ENCODE measurements at places on chromosomes 1 and 21.
A peak's percentile ranks its signal among the peaks of the same experiment; 100 is the strongest.

- no peak for DNase-seq
Observed at GRCh38 chr1:72221811-72222210, 60.5 kb downstream of the NEGR1 start.

DNA sequence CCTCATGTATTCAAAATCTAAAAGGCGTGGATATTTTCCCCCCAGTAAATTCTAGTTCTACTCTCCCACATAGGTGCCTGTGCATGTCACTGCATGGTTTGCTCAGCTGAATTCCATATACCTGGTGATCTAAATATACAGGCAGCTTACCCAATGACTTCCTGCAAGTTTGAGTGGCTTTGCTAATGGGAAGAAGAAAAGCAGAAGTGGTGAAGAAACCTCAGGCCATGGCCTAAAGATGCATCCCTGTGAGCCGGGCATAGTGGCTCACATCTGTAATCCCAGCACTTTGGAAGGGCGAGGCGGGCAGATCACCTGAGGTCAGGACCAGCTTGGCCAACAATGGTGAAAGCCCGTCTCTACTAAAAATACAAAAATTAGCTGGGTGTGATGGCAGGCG lies 11.5 kb downstream of the SLC44A3 start:
- DNase-seq: no peak

- DNase-seq: no peak
Observed at GRCh38 chr21:42508371-42508770, 5.3 kb upstream of the SLC37A1 start.

DNA sequence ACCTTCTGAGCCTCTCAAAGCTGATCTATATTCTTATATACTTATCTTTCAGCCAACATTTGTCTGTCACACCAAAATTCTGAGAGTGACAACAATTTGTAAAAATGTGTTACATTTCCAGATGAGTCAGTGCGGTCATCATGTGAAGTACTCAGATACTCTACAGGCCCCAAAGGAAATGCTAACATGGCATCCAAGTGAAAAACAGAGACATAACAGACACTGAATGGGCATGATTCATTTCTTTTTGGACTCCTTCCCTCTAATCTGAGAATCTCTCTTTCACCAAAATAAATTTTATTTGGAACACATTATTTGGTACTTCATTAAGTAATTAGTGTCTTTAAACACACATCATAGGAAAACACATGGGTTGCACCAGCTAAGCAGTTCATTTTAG lies 96.6 kb downstream of the SLC44A5 start:
- DNase-seq: no peak

GRCh38 chr1:162706606-162707005 lies 74.3 kb downstream of the DDR2 start:
- DNase-seq: no peak

GRCh38 chr1:6307099-6307498 lies 46.2 kb upstream of the GPR153 start:
- no peak for DNase-seq

GRCh38 chr1:9996624-9997582 lies at the start of gene RBP7:
Gene RBP7 (plus strand): TSS chr1:9997228. CDS start chr1:9997259, 31 bp downstream.
- no peak for DNase-seq

DNA sequence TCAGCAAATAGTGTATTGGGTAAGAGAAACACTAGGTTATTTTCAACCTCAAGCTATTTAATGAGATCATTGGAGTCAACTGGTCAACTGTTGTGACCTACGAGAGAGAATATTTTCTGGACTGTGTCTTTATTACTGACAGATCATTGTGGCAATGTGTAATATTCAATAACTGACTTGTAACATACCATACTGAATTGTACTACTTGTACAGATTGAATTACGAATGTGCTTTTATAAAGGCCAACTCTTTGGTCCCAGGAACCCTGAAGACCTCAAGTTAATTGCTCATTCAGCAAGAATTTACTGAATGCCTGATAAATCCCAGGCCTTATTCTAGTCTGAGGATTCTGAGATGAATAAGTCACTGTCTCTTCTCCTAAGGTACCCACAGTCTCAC lies 56.1 kb upstream of the CAMK1G start:
- DNase-seq: no peak

DNA sequence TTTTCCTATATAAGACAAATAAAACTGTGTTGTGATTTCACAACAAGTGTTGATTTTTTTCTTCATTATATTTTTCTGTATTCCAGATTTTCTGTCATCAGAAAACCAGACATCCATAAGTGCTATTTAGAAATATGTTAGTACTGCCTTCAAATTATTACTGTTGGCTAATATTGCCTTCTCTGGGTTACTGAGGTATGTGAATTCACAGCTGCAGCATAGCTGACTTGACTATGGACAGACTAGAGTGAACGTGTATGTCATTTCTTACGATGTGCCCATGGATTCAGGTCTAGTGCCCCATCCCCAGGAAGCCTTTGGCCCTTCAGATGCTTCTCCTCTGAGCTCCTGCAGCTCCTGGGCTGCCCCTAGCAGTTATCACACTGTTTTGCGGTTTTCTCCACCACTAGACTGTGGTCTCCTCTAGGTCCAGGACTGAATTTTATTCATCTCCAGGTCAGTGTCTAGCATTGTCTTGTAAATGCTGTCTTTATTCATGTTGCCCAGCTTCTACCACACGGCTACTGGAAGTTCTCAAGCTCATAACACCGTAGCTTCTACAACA lies 118.5 kb downstream of the FGGY start:
- DNase-seq: no peak

- DNase-seq: no peak
Observed at GRCh38 chr1:78003070-78003746, 1.5 kb upstream of the DNAJB4 start.

DNA sequence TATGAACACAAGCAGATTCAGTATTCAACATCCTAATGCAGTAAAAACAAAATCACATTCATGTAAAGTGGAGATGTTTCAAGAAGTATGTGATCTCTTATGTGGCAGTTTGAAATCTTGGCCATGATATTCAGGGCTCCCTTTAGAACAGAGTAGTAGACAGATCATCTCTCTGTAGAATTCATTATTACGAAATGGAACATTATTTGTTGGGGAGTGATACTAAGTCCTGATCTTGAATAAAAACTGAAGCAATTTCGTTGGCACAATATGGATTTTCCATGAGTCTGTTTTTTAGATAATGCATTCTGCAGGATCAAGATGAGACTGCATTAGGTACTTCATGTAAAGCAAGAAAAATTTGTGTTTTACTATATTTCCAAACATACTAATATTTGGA lies 264.4 kb upstream of the NRIP1 start:
- DNase-seq: no peak

GRCh38 chr1:192807211-192808162 lies 1.4 kb upstream of the RGS2 start:
- DNase-seq: no peak

DNA sequence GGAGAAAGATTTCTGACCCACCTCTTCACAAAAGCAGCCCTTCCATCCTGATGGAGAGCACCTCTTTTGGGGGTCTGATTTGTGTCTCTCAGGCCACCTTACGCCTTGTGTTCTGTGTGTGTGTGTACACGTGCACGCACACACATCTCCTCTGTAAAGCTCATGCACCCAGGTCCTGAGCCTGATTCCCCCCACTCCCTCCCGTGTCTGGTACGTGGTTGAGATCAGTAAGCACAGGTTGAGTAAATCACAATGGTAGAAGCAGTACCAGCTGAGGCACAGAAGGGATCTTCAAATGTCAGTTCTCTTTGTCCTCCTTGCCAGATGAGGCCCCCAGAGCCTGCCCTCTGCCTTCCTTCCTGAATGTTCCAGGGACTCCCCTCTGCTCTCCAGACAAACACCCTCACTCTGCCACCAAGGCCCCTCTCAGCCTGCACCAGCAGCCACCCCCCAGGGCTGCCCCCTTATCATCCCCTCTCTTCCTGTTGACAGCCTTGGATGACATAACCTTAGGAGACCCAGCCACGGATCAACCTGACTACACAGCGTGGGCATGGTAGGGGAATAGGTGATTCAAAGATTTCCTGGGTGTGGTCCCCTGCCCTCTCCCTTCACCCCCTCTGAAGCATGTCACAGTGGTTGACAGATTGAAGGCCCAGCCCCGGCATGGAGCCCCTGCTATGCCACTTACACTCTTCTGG lies 112.8 kb downstream of the HIVEP3 start:
- no peak for DNase-seq

DNA sequence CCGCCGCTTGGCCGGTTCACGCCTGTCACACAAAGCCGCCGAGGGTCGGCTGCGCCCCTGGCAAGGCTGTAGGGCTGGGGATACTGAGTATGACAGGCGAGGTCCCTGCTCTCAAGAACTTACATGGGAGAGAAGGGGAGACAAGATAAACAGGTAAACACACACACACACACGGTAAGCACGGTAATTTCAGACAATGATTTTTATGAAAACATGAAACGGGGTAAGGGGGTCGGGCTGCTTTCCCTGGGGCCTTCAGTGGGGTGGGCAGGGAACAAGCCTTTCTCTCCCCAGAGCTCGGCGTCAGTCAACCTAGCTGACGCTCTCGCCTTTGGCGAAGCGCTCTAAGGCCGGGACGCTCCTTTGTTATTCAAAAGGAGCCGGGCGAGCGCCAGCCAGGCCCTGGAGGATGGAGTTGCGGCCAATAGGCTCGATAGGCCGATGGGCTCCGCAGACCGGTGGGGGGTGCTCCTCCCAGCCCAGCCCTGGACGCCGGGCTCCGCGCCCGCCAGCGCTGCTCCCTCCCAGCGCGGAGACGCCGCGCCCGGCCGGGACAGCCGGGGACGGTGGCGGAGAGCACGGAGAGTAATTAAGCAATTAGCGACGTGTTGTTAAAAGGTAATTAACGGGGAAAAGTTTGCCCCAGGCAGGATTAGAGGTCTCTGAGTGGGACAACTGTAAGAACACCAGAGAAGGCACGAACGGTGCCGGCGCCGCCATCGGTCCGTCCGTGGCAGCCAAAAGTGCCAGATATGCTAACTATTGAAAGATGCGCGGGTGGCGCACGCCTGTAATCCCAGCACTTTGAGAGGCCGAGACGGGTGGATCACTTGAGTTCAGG lies 950 bp upstream of the INKA2 start:
- no peak for DNase-seq

DNA sequence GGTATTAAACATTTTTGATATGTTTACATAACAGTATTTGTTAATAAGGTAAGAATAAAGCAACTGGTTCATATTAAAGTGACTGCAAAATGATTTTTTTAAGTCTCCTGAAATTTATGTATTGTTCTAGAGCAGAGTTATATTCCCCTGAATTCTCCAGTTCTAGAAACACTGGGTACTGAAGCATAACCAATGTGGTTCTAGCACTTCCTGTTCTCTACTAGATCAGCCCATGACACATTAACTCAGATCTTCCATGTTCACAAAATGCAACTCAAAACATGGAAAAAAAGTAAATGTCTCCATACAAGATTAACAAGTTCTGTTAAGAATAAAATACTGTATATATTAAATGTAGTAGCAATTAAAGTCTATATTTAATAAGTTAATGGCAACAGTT lies 3.9 kb downstream of the NEGR1 start:
- no peak for DNase-seq

- DNase-seq: peak; percentile 52
Observed at GRCh38 chr1:169426174-169426705, 1.0 kb downstream of the CCDC181 start.

DNA sequence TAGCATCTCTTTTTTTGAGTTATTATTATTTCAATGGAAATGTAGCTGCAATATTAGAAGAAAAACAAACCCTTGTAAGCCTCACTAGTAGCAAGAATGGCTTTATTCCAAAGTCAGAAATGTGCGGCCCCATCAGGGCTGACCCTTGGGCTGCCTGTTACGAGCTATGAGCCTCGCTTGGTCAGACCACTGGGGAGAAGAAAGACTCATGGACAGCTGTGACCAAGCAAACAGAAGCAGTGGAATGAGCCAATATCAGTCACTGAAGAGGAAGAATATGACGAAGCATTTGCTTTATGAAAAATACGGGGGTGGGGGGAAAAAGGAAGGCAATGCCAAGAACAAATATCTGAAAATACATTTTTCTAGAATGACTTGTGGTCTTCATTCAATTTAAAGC lies 504.5 kb downstream of the LMO4 start:
- DNase-seq: no peak

DNA sequence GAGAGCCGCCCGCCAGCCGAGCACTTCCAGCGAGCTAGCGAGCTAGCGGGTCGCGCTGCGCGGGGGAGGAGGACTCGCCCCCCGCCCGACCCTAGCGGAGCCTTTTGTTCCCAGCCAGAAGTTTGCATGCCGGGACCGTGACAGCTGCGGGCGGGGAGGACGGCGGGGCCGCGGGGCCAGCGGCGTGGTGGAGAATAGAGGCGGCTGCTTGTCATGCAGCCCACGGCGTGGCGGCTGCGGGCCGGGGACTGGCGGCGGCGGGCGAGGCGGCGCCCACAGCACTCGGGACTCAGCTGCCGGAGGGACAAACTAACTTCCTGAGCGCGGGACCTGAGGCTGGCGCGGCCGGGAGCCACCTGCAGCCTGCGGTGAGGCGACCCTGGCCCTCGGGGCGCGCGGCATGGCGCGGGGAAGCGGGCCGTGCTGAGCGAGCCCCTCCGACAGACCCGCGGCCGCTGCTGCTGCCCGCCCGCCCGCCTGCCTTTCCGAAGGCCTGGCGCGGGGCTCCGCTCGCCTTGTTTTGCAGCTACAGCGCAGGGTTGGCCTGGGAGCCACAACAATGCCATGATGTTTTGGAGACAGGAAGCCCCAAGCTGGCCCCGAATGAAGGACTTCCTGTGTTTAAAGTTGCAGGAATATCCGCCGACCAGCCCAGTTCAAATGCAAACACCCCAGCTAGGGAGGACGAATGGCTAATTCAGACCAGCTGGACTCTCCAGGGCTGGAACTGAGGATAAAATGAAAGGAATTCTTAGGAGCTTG lies 82.2 kb upstream of the BMP8A start:
- no peak for DNase-seq

DNA sequence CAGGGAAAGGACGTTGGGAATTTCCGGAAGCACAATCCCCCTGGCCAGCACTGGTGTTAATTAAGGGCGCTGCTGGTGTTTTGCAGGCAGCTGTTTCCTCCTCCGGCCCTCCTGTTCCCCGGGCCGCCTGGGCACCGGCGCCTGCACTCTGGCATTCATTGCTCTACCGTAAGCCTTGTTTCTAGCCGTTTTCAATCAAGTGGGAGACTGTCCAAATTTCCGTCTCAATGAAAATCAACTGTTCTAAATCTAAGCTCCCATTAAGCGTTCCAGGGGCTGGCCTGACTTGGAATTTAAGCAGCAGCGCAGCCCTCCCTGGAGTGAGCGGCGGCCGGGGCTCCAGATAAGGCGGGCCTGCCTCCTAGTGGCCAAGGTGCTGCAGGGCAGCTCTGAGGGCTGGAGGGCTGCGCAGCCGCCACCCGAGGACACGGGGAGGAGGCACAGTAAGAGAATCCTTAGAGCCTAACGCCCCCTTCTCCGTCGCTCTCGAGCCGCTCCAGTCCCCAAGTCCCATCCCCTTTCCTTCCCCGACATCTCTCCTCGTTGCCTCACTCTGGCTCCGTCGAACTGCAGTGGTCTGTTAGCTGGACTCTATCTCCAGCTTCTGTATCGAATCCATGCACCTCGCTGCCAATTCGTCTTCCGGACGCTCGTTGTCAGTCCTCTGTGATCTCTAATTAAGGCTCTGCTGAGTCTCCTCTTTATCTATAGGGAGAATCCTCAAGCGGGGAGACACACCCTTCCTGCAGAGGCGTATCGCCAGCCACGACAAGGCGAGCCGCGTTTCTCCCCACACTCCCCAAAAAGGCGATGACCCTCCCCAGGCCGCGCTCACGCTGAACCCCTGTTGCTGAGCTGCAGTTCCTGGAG lies 57.8 kb upstream of the LRRC8D start:
- DNase-seq: no peak

- DNase-seq: no peak
Observed at GRCh38 chr1:179831225-179831624, 46.4 kb downstream of the TOR1AIP2 start.

All from LNCaP clone FGC (cell line).